Subcutaneous preadipocyte (primary cell): ENCODE measurements at places on chromosomes 12 and 14. TPM values are rescaled to one million over a fixed set of nuclear protein-coding genes. Genes with fewer than 3 reads are reported as not detected.

MYF6 gene
- total RNA-seq = under 0.01 TPM in 1 of 2 replicates, not detected in the other

MYH6 gene
- total RNA-seq = not detected in 2 replicates

ZBTB25 gene
- 6.2 and 7.2 TPM in 2 replicates for total RNA-seq

NR2C1 gene
- total RNA-seq = 24.4 and 24.6 TPM in 2 replicates

NUP37 gene
- total RNA-seq = 41.5 and 44.2 TPM in 2 replicates

SMCO3 gene
- not detected in 2 replicates for total RNA-seq

RILPL2 gene
- total RNA-seq = 2.9 and 3.5 TPM in 2 replicates
